Stimulated activated naive CD4-positive, alpha-beta T cell (primary cell): ENCODE measurements at places on chromosomes 16 and 17.

- no peak for DNase-seq
Measured at GRCh38 chr17:10612957-10613744, 44.0 kb downstream of the MYH3 start.

DNA sequence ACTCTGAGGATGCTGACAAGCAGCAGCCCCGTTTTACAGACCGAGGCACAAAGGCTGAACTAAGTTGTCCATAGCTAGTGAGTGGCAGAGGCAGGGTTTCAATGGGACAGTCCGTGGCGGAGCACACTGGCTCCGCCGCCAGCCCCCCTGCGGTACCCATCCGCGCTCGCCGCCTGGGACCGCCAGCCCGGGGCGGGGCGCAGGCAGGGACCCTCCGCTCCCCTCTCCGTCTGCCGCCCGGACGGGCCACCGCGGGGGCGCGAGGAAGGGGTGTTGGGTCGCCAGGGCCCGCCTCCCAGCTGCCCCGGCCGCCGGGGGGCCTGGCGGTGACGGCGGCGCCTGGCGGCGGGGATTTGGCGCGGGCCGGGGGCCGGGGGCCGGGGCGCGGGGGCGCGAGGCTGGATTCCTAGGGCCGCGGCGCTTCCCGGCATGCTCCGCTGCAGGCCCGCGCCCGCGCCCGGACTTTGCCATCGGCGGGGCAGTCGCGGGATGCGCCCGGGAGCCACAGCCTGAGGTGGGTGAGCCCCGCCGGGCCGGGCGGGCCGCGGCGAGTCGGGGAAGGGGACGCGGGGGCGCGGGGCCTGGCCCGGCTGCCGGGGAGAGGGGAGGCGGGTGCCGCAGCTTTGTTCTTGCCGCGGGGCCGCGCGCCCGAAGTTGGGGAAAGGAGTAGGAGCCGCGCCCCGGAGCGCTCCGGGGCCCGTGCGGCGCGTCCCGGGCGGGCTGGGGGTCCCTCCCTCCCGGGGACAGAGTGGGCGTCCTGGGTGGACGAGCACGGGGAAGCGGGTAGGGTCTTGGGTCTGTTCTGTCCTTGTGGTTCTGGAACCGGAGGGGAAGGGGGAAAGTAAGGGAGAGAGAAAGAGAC lies at the start of gene TMEM98:
Gene TMEM98, plus strand, starts transcription at position 430 of the 862 bp plus-strand sequence. CDS start 3,376 bp downstream, outside the sequence.
- no peak for DNase-seq

DNA sequence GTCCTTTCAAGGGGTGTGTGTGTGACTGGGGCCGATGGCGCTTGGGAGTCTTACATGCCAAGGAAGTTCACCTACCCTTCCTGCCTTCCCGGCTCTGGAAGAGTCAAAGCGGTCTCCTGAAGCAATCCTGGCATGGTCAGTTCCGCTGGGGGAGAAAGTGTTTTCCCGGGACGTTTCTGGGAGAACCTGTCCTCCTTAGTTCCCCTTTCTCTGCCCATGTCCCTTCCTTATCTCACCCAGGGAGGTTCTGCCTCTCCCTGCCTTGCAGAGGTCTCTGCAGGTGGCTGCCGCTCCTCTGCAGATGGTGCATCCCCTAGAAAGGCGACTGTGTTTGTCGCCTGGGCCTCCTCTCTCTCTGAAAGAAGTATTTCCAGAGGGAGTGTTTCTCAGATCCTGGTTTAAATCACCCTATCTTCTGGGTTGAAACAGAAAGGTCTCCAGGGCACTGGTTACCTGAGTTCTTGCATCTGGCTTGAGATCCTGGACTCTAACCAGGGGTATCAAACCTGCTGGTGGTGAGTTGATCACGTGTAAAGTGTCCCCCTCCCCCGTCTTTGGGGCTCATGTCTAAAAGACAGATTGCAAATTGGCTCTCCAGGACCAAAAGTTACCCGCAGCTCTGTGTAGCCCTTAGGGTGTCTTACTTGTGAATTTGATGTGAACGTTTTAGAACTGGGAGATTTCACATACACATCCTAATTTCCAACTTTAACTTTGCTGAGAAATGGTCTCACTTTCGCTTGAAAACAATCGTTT lies 1.9 kb downstream of the PRKCB start:
- no peak for DNase-seq

GRCh38 chr16:11976850-11977375 lies 379 bp downstream of the SNX29 start:
- DNase-seq = no peak

- no peak for DNase-seq
Measured at GRCh38 chr16:70646260-70647241, at the start of gene IL34. Gene IL34, plus strand, starts transcription at chr16:70646559. Its CDS starts 389 bp downstream, at chr16:70646948.

- no peak for DNase-seq
Measured at GRCh38 chr16:75624921-75625334, 1.8 kb upstream of the ADAT1 start.

GRCh38 chr17:30922235-30923030 lies 688 bp downstream of the ADAP2 start:
- DNase-seq = no peak

DNA sequence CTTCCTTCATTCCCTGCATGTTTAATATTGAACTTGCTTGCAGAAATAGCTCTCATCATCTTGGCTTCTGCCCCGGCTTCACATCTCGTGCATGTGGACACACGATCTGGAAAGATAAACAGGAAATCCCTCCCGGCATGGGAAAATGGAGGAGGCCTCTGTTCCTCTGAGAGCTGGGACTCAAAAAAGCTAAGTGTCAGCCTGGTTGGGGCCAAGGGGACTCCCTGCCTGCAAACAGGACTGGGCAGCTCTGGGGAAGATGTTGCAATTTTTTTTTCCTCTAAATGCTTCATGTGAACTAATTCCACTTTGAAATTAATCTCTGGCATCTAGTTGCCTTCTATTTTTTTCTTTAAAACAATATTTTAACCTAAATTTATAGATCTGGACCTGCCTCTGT lies 24.8 kb downstream of the ITPRIPL2 start:
- no peak for DNase-seq

- DNase-seq = peak; percentile 47
Measured at GRCh38 chr16:569445-570254, at the start of gene PIGQ. Gene PIGQ, plus strand, starts transcription at chr16:569968. Its CDS starts 4,107 bp downstream, at chr16:574075.

GRCh38 chr17:12250973-12251372 lies 230.3 kb downstream of the MAP2K4 start:
- no peak for DNase-seq

- no peak for DNase-seq
Measured at GRCh38 chr17:60914078-60914477, 236.4 kb downstream of the BCAS3 start.

DNA sequence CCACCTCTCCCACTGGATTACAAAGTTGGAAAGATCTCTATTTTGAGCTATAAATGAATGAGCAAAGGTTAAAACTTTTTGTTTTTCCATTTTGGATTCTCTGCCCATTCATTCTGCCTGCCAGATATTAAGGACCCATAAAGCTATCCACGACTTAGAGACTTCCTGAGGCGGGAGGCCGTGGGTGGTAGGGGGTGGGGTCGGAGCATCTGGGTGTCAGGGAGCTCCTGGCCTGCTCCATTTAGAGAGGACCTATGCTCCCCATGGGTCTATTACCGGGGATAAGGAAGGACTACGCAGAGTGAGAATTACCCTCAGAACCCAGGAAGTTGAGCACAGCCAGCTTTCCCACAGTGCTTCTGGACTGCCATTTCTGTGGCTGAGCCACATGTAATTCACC lies 45.8 kb downstream of the MARF1 start:
- DNase-seq = no peak

- peak; percentile 46 for DNase-seq
Measured at GRCh38 chr17:8939496-8940334, 25.8 kb downstream of the PIK3R5 start.

GRCh38 chr17:28415886-28416285 lies 9.9 kb upstream of the SLC46A1 start:
- DNase-seq = no peak

DNA sequence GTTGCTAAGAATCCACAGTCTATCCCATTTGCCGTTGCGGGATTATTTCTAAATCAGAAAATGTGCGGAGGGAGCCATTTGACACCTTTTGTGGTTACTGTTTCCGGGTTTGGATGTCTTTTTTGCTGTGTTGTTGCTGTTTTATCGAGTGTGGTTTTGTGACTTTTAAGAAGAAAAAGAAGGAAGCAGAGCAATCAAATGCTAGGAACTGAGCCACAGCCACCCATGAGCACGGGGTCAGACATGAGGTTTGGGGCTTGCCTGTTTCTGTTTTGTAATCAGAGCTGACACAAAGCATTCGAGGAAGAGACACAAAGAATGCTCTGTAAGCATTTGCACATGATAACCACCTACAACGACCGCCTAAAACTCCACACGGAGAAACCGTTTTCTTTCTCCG lies 53.1 kb upstream of the CHMP6 start:
- peak; percentile 10 for DNase-seq

- DNase-seq = no peak
Measured at GRCh38 chr17:38906460-38907228, 18.8 kb upstream of the LASP1NB start.

GRCh38 chr16:79395591-79395990 lies 204.9 kb downstream of the MAF start:
- no peak for DNase-seq

- DNase-seq = no peak
Measured at GRCh38 chr17:67639555-67639954, 78.2 kb upstream of the NOL11 start.

DNA sequence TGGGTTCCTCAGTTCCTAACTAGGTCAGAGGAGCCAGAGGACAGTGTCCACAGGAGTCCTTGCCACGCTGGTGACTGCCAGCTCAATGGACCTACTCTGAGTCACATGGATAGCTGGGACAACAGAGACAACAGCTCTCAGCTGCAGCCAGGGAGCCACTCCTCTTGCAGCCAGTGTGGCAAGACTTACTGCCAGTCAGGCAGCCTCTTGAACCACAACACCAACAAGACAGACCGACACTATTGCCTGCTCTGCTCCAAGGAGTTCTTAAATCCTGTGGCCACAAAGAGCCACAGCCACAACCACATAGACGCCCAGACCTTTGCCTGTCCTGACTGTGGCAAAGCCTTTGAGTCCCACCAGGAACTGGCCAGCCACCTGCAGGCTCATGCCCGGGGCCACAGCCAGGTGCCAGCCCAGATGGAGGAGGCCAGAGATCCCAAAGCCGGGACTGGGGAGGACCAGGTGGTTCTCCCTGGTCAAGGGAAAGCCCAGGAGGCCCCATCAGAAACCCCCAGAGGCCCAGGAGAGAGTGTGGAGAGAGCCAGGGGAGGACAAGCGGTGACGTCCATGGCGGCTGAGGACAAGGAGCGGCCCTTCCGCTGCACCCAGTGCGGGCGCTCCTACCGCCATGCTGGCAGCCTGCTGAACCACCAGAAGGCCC lies 6.7 kb downstream of the ZNF646 start:
- no peak for DNase-seq

DNA sequence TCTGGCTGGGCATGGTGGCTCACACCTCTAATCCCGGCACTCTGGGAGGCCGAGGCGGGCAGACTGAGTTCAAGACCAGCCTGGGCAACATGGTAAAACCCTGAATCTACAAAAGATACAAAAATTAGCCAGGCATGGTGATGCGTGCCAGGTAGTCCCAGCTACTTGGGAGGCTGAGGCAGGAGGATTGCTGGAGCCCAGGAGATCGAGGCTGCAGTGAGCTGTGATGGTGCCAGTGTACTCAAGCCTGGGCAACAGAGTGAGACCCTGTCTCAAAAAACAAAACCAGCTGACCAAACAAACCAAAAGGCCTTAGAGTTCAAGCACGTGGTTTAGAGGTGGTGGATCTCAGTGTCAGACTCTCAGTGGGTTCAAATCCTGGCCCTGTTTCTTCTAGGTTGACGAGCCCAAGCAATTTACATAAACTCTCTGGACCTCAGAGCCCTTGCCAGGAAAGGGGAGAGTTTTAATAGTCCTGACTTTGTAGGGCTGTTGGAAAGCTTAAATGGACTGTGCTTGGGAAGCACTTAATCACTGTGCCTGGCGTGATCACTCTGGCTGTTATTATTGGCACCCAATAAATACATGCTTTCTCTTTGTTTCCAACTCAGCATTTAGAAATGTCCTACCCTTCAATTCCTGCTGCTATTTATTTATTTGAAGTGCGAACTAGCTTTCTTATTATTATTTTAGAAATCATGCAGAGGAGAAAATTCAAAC lies 44.7 kb downstream of the ABCC1 start:
- no peak for DNase-seq

DNA sequence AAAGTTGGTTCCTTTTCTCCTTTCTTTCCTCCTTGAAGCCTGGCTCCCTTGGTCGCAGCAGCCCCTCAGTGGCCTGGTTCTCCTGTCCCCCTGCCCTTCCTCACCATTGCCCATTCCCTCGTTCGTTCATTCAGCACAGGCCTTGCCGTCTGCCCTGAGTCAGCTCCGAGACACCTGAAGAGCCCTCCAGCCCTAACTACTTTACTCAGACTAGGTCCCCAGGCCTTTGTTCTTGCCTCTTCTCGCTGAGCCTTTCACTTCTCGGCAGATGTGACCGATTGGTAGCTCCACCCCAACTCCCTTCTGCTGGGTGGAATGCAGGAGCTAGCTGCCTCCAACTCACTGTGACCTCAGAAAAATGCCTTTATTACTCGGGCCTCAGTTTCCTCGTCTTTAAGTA lies 7.0 kb upstream of the ADAM11 start:
- no peak for DNase-seq

- DNase-seq = no peak
Measured at GRCh38 chr17:39138431-39139160, 12.8 kb downstream of the PLXDC1 start.

DNA sequence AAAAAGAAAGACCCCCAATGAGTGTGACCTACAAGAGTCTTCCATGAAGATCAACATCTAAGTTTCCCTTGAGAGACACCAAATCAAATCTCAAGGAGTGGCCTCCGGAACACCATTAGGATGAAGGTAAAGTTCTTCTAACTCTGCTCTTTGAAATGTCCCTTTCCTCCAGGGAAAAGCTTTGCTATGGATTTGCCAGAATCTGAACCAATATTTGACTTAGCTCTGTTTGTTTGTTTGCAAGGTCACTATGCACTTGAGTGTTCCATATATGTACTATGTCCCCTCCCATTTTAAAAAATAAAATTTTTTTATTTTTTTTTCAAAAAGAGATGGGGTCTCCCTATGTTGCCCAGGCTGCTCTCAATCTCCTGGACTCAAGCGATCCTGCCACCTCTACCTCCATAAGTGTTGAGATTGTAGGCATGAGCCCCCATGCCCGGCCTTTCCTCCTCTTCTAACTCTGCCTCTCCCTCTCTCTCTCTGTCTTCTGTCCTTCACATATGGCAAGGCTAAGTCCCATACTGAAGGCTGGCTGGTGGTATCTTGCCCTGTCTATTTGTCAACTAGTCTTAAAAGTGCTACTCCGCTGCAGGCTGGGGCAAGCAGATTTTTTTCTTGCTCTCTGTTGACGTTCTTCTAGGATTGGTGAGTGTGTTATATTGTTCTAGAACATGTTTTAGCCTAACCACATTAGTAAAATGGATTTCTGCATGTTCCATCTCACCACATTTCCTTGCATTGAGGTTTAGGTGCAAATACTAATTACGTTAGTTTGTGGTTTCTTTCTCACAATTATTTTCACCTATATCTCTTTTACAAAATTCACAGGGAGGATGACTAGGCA lies 276.7 kb upstream of the DYNLRB2 start:
- DNase-seq = no peak
